ENCODE measurements at places on chromosomes 7 and 10. TPM values are rescaled to one million over a fixed set of nuclear protein-coding genes. Genes with fewer than 3 reads are reported as not detected.

The C1QL3 gene
- total RNA-seq, result 0.16 TPM

The ZNF12 gene
- 15.5 TPM for total RNA-seq

The ELOVL3 gene
- total RNA-seq, result 1.5 TPM

GRCh38 chr7:97081521-97082300 lies 35.8 kb upstream of the SDHAF3 start:
- H3K36me3 ChIP-seq, result no peaks in the 10 kb centered on the region
- H3K27ac ChIP-seq, result no peak overlapping the region
- DNase-seq, result no peak
- H3K4me3 ChIP-seq, result no peak overlapping the region
- H3K27me3 ChIP-seq, result no peaks in the 10 kb centered on the region

The FLNC gene
- 14.4 TPM for total RNA-seq

The CALCR gene
- total RNA-seq, result 0.56 TPM

- no peaks in the 10 kb centered on the region for H3K27me3 ChIP-seq
- H3K4me3 ChIP-seq, result no peak overlapping the region
- no peaks in the 10 kb centered on the region for H3K36me3 ChIP-seq
Observed at GRCh38 chr7:82507365-82507975, 63.9 kb upstream of the CACNA2D1 start.
